Hepatic stellate cell (primary cell): ENCODE measurements at places on chromosomes 13 and 19.

DNA sequence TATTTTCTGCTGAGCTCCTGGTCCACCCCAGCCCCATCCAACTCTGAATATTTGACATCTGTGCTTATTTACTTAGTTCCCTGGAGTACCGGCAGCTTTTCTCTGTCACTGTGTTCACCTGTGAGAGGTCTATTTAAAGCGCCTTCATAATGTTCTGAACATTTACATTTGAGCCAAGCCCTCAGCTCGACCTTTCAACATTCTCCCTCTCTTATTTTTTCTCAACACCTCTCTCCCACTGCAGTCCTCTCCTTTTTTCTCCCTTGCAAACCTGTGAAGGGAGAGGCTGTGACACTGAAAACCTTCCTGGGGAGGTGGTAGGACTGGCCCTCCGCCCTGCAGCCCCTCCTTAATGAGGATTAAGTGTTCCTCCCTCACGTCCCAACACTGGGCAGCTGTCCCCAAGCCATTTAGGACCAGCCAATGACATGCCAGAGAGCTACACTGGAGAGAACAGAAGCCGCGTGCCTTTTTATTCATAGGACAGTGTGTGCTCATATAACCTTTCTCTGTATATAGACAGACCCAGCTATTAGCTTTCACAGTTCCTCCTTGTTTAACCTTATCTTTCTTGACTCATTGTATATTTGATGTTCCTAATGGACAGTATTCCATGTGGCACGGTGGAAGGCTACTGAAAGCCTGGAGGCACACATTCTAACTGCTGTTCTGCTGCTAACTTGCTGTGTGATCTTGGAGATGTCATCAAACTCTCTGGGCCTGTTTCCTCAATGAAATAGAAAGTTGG, 134.8 kb downstream of the NUFIP1 start:
- DNase-seq = no peak

GRCh38 chr19:18966307-18966706, 25.3 kb upstream of the HOMER3 start:
- DNase-seq = no peak

DNA sequence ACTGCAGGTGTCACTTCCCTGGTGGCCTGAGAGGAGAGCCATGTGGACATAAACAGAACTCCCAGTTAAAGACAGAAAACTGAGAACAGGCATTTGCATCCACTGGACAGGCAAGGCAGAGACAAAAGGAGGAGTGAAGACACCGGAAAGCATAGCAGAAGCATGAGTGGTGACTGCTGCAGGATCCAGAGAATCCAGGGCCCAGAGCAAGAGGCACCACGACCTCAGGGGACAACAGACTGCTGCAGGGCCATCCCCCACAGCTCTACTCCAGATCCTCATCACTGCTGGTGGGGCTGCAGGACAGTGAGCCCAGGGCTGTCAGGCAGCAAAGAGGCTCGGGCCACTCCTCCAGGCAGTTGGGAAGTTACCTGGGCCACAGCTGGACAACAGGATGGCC, 14.5 kb upstream of the ISYNA1 start:
- DNase-seq = no peak

DNA sequence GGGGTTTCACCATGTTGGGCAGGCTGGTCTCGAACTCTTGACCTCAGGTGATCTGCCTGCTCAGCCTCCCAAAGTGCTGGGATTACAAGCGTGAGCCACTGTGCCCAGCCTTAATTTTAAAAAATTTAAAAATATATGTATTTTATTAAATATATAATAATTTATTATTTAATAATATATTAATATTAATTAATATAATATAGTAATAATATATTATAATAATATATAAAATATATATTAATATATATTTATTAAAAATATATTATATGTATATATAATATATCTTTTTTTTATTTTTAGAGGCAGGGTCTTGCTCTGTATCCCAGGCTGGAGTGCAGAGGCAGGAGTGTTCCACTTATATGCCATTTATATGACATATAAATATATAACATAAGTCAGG, 52.9 kb upstream of the ADGRE1 start:
- DNase-seq = no peak

DNA sequence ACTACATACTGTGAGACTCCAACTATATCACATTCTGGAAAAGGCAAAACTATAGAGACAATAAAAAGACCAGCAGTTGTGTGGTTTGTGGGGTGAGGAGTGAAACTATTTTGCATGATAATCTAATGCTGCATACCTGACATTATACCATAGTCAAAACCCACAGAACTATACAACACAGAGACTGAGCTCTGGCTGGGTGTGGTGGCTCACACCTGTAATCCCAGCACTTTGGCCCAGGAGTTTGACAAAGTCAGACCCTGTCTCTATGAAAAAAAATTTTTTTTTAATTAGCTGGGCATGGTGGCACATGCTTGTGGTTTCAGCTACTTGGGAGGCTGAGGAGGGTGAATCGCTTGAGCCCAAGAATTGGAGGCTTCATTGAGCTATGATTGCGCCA, 11.9 kb downstream of the ZNF541 start:
- DNase-seq = no peak

DNA sequence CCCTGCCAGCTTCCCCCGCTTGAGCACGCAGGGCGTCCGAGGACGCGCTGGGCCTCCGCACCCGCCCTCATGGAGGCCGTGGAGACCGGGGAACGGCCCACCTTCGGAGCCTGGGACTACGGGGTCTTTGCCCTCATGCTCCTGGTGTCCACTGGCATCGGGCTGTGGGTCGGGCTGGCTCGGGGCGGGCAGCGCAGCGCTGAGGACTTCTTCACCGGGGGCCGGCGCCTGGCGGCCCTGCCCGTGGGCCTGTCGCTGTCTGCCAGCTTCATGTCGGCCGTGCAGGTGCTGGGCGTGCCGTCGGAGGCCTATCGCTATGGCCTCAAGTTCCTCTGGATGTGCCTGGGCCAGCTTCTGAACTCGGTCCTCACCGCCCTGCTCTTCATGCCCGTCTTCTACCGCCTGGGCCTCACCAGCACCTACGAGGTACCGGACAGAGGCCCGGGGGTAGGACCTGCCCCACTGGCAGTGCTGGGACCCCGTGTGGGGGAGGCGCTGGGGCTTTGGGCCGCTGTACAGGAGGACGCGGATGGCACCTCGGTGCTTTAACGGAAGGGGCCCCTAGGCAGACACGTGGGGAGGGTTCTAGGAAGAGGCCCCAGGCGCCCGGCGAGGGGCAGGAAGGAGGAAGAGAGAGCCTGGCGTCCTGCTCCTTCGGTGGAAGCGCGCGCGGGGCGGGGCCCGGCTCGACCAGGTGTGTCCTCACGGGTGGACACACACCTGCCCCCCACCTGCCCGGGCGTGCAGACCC, 681 bp downstream of the SLC5A5 start:
- DNase-seq = no peak

DNA sequence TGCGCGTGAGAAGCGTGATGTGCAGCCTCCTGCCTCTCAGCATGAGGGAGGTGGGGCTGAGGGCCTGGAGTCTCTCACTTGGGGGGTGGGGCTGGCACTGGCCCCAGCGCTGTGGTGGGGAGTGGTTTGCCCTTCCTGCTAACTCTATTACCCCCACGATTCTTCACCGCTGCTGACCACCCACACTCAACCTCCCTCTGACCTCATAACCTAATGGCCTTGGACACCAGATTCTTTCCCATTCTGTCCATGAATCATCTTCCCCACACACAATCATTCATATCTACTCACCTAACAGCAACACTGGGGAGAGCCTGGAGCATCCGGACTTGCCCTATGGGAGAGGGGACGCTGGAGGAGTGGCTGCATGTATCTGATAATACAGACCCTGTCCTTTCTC, 8.7 kb downstream of the CD177 start:
- DNase-seq = no peak

DNA sequence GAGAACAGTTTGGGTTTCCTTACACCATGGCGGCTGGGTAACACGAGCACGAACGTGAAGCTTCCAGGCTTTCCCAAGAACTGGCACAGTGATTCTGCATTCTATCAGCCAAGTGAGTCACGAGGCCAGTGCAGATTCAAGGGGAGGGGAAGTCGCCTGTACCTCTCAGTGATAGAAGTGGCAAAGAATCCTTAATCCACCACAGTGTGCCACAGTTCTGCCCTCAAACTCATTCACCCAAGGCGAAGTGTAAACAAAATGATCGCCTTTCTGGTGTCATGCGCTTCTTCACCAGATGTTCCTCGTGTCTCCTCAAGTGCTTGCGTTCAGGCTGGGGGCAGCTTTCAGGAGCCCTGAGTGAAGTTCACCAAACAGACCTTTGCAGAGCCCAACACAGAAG, 24.9 kb upstream of the AMER2 start:
- DNase-seq = no peak

DNA sequence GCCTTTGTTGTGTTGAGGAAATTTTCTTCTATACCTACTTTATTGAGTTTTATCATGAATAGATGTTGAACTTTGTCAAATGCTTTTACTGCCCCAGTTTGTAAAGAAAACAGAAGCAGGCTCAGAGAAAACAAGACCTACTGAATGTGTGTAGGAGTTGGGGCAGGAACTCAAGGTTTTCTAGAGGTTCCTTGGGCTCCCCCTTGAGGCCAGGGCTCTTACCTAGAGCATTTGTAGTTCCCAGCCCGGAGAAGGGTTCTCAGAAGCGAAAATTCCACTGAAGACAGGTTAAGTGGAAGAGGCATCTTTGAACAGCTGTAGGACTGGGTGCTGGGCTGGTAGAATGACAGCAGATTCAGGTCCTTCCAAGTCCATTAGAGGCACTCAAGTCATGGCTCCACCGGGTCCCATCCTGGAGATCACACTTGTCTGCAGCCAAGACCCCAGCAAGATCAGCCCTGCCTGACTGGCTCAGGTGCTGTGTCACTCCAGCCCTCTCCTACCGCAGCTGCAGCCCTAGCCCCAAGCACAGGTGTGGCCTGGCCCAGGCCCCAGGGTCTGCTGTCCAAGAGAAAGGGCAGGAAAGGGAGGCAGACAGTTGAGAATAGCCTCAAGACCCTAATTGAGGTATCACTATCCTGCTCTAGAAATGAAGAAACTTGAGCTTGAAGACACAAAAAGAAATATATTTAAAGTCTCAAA, 425.5 kb downstream of the PCDH20 start:
- no peak for DNase-seq
